ENCODE measurements at places on chromosomes 3 and 15.

DNA sequence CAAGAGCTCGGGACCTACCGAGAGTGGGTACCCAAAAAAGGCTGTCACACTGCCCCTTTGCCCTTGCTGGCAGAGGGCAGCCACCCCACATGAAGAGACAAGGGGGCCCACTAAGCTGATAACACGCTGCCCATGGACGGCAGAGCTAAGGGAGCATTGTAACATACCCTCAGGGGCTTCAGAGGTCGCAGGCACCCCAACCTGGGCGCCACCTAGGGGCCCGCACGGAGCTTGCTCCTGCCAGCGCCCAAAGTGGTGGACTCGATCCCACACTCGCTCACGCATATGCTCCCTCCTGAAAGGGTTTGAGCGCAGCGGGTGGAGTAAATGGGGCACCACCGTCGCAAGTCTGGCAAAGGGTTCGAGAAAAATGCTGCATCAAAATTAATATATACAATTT is 975.4 kb downstream of the ZPLD1 start:
- DNase-seq = no peak

DNA sequence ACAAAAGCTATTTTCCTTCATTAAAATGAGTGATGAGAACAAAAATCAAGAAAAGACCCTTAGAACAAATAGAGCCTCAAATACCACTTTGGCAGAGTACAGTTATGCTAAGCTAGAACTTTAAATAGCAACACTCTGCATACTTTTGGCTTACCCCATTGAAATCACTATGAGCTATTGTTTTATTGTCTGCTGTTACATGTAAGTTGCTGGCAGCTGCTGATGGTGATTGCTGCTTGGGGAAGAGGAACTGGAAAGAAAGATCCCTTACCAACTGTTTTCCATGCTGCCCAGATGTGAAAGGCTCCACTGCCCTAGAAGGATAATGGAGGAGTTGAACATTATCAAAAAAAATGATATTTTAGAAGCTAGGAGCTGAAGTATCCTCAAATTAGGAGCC is 135.4 kb downstream of the SYNPR start:
- DNase-seq = no peak

- DNase-seq = no peak
Measured at GRCh38 chr3:67819447-67819846, 165.0 kb upstream of the SUCLG2 start.

- DNase-seq = no peak
Measured at GRCh38 chr3:48982016-48982415, 8.0 kb upstream of the P4HTM start.

GRCh38 chr3:178440043-178440442 is 96.2 kb upstream of the KCNMB2 start:
- no peak for DNase-seq

DNA sequence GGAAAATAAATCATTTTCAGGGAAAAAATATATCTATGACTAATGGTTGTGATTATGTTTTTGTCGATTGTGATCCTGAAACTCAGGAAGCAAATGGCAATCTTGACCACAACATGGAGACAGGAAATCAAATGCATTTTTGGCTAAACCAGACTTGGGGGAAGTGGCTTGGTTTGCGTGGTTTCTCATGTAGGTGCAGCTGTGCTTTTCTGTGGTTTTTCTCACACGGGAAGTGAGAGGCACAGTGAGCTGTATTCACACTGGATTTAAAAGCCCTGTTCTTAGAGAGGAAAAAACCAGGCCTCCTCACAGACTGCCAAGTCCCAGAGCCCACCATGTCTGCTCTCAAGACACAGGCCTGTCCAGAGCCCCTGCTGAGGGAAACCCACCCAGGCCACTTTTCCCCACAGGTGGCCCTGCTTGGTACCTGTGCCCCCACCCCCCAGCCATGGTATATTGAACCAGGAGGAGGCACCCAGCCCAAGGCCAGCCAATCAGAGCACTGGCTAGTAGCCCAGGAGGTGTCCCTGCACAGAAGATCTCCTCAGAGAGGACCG is 46.1 kb downstream of the BTD start:
- DNase-seq = no peak

DNA sequence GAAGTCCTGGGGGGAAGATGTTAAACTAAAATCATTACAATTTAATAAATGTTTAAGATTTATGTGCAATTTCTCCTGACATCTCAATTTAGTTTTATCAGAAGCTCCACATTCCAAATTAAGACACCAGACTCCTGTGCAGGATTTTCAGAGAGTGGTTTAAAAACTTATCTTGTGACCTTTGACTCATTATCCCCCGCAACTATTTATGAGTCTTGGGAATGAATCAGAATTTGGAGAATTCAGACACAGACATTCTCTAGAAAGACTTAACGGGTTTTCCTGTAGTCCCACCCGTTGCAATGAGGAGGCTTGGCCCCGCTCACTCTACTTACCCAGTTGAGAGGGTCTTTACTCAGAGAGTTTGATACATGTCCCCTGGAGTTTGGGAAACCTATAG is 7.1 kb downstream of the OR5K2 start:
- DNase-seq = no peak

- DNase-seq = no peak
Measured at GRCh38 chr3:157531771-157532170, 28.6 kb upstream of the VEPH1 start.

DNA sequence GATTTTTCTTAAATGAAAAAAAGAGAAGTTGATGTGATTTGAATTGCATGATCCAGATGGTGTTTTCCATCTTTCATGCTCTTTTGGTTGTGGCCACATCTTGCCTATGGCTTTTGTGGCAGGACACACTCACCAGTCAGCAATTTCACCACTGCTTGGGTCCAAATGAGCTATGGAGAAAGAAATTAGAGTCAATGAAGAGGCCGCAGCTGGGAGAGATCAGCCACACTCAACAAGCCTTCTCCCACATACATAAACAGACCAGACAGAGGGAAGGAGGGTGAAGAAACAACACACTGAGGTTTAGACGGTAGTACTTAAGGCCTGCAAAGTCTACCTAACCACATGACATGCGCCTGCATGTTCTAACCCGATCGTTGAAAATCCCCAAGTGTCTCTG is 110.7 kb upstream of the CDIN1 start:
- DNase-seq = no peak

- DNase-seq = no peak
Measured at GRCh38 chr3:68403741-68404140, 528.6 kb downstream of the TAFA4 start.

DNA sequence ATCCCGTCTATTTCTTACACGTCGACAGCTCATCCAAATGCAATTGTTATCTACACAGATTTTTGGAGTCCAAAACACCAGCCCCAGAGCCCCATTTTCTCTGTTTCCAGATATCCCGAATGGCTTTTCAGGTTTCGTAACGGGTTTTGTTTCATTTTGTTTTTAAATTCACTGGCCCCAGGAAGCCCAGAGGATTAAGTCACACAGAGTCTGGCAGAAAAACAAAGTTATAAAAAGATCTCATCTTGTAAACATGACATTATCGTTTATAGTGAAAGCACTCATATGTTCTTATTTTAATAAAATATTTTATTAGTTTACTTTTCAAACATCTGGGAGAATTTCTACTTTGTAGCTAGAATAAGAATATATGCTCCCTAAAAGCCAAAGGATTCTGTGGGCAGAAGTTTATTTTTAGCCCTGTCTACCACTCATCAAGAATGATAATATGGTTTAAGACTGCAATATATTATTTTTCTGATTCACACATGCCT is 149.3 kb upstream of the SLC2A2 start:
- no peak for DNase-seq

DNA sequence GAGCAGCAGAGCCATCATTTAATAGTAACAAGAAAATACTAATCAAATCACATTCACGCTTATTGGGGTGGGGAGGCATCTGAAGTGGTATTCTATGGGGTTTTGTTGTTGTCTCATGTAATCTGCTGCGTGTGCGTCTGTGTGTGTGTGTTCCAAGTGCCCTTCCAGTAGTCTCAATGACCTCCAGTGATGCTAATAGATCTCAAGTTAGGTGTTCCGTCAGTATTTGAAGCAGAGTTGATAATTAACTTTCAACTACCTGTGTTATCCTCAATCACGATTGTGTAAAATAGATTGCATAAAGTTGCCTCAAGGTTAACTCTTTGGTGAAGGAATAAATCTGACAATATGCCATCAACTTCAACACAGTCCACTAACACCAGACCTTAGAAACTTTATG is 375.0 kb downstream of the MECOM start:
- DNase-seq = no peak

GRCh38 chr3:179430277-179430870 is 20.9 kb downstream of the GNB4 start:
- DNase-seq = no peak

GRCh38 chr15:36601497-36601932 is 22.1 kb downstream of the CDIN1 start:
- DNase-seq = no peak

- no peak for DNase-seq
Measured at GRCh38 chr15:50825946-50826345, 60.4 kb upstream of the SPPL2A start.

DNA sequence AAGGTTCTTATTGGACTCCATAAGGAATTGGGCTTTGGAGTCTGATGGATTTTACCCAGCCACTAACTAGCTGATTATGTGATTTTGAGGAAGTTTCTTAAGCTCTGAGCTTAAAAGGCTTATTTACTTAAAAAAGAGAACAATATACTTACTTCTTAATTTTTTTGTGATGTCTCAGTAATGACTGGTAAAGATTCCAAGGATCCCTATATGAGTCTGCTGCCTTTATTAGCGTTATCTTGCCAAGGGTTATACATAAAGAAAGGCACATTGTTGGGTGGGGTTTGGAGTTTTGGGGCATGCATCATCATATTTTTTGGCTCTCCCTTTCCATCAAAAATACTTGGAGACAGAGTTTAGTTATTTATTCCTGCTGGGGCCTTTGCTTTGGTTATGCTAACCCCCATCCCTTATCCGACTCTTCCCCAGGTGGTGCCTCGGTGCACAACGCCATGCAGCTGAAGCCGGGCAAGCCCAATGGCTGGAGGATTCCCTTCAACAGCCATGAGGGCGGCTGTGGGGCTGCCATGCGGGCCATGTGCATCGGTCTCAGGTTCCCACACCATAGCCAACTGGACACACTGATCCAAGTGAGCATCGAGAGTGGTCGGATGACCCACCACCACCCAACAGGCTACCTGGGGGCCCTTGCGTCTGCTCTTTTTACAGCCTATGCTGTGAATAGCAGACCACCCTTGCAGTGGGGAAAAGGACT is 6.7 kb downstream of the ADPRH start:
- no peak for DNase-seq

GRCh38 chr3:150681057-150681456 is 22.7 kb downstream of the ERICH6 start:
- no peak for DNase-seq

DNA sequence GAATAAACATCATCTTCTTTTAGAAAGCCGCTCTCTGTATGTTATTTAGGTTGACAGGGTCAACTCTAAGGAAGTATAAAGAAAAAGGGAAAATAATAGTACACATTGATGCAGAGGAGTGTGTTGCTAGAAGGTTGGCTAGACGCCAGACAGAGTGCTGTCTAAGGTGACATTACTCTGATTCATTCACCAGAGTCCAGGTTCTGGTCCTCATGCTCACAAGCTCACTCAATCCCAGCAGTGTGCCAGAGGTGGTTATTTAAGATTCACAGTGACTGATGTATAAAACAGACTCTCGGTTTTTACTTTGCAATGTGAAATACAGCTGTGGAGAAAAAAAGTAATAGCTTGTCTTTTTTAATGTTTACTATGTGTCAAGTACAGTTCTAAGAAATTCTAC is 1.7 kb downstream of the CFAP44 start:
- DNase-seq = no peak

- no peak for DNase-seq
Measured at GRCh38 chr3:24734019-24734418, 239.4 kb upstream of the THRB start.

GRCh38 chr3:136925425-136926190 is 32.2 kb upstream of the IL20RB start:
- no peak for DNase-seq

- DNase-seq = no peak
Measured at GRCh38 chr15:78363381-78363734, 23.2 kb downstream of the CRABP1 start.

GRCh38 chr3:52433996-52434479 is 10.9 kb downstream of the SEMA3G start:
- DNase-seq = no peak

DNA sequence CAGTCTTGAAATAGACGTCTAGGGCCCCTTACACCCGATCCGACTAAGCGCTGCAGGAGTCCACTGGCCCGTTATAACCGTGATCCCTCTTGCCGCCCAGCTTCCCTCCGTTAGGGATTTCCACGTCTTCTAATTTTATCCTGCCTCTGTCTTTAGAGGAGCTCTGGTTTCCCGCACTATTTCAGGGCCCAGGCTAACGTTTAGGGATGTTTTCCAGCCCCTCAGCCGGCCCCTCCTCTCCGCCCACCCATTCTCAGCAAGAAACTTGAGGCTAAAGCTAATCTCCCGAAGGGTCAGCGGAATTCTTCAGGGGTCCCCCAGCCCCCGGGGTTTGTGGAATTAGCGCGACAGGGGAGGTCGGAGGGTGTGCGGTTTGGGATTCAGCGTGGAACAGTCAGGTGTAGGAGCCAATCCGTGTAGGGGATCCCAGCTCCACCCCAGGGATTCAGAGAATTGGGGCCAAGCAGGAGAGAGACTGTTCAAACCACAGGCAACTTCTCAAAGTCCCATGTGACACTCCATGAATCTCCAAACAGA is 1.6 kb downstream of the PTX3 start:
- no peak for DNase-seq

GRCh38 chr3:42780892-42781700 is 8.0 kb upstream of the CCDC13 start:
- no peak for DNase-seq

DNA sequence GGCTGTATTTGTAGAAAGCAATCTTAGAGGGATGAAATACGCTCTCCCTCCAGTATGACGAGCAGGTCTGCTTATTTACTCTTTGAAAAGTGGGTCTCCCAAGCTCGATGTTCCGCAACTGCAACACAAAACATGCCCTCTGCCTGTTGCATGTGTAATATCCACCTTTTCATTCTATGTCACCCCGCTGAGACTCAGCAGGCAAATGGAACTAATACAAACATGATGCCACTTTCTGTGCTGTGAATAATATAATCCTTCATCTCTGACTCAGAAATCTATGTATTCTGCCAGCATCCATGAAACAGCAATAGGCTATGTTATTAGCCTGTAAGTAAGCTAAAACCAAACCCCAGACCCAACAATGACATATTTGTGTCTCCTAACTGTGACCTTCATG is 200.8 kb upstream of the TMCO5A start:
- DNase-seq = no peak

- DNase-seq = no peak
Measured at GRCh38 chr3:34202975-34203374, 404.5 kb downstream of the PDCD6IP start.

DNA sequence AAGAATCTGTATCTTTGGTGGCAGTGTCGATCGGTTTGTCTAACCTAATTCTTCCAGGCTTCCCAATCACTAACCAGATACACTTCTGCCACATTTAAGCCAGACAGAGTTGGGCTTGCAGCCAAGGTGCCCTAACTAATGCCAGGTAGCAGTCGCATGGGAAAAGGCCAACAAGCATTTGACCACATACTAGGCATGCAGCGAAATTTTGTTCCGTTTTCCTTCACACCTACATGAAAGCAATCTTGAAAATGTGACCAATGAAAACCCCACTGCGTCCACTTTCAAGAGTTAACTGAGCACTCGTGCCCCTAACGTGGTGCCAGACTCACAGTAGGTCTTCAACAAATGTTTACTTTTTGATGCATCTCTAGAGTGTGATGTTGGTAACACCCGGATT is 192.2 kb upstream of the TPM1 start:
- no peak for DNase-seq
